CD4-positive, alpha-beta T cell treated with Interleukin-4 for 4 hours (primary cell): ENCODE measurements at places on chromosomes 5 and 9.

DNA sequence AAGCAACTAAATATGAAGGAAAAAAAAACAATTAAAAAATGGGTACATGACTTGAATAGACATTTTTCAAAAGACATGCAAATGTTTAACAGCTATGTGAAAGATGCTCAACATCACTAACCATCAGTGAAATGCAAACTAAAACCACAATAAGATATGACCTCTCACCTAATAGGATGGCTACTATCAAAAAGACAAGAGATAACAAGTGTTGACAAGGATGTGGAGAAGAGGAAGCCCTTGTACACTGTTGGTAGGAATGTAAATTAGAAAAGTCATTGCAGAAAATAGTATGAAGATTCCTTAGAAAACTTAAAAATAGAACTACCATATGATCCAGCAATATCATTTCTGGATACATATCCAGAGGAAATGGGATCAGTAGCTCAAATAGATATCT, 324.7 kb upstream of the TLE4 start:
- no peak for DNase-seq

DNA sequence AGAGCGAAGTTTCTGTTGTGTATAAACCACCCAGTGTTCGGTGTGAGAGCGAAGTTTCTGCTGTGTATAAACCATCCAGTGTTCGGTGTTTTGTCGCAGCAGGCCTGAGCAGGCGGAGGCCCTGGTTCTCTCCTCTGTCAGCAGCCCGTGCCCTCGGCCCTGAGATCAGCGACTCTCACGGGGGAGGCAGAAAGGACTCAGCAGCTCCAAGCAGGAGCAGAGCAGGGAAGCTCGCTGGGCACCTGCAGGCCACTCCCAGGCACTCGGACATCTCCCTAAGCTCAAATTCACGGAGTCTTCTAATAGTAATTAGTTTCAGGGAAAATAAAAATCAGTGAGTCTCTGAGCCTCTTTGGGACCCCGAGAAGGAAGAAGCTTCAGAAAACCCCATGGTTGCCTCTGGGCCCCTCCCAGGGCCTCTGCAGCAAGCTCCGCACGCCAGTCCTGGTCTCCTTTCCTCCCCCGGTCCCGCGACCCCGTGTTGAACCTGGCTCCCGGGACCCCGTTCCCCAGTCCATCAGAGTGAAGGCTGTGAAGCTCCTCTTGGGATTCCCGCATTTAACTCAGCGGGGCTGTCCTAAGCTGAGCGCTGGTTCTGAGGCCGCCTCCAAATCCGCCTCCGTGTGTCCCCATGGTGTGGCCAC, 81.9 kb upstream of the ADAMTS2 start:
- no peak for DNase-seq

DNA sequence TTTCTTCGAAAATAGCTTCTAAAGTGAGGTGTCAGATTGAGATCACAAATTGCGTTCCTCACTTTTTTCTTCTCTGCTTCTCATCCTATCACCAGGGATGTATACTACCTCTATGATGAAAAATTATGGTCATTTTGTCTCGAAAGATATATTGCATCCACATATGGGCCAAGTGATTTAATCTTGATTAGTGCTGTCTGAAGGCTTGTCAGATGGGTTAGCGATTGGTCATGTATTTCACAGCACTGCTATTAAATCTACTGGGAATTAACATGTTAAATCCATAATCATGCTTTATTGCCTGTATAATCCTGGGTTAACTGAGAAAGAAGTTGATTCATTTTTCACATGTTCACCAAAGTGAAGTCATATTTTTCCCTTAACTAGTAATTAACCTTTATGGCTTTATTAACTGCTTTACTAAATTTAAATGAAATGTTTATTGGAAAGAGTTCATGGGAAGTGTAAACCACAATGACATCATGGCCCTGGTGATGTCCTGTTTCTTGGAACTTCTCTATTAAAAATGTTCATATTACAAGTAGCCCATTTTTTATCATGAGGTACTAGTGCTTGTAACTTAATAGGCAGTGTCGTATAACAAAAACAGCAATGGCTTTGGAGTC, 193.3 kb downstream of the SMC2 start:
- DNase-seq = no peak

- peak; percentile 76 for DNase-seq
These were observed at the start of gene CD274 for GRCh38 chr9:5450359-5451091. Gene CD274, plus strand, starts transcription at chr9:5450542. Its CDS starts 5,572 bp downstream, at chr9:5456114.

GRCh38 chr9:123637945-123638634, 282.1 kb downstream of the CRB2 start:
- DNase-seq = peak; percentile 48

GRCh38 chr5:103450333-103451061, 112.1 kb downstream of the NUDT12 start:
- no peak for DNase-seq

- DNase-seq = no peak
These were observed 40.1 kb upstream of the STX17 start for GRCh38 chr9:99866398-99866797.

DNA sequence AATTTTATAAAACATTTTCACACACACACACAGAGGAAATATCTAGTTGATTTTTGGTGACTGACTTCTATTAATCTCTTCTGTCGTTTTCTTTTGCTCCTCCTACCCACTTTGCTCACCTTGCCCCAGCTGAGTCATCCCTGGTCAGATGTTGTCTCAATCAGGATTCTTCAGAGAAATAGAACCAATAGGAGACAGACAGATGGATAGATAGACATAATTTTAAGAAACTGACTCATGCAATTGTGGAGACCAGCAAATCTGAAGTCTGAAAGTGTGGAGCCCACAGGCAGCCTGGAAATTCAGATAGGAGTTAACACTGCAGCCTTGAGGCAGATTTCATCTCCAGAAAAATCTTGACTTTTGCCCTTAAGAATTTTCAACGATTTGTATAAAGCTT, 37.0 kb upstream of the PIK3R1 start:
- peak; percentile 14 for DNase-seq

DNA sequence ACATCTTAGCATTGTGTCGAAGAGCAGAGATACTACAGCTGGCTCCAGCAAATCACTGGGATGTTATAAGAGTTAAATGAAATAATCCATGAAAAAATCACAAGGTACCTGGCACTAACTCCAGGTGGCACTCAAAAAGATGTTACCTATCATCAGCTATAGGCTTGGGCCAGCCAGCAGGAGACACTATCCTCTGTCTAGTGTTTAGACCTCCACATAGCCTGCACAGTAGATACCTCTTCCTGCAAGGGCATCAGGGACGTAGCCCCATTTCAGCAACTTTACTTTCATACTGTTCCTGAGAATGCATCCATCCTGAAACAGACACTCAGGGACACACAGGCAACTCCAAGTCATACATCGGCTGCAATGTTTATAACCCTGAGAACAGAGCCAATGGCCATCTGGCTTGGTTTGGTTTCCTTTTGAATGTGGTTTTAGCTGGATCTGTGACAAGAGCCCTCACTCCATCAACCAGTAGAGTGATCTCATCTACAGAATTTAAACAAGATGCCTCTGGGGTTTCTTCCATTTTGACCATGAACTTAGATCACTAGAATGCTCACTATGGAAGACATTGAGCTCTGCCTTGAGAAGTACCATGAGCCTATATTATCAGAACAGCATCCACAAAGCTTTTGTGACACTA, 69.9 kb downstream of the TLE1 start:
- DNase-seq = no peak

- no peak for DNase-seq
These were observed 266.0 kb upstream of the ZNF462 start for GRCh38 chr9:106596984-106597383.

- DNase-seq = no peak
These were observed 28.2 kb downstream of the SNX18 start for GRCh38 chr5:54545796-54546195.

DNA sequence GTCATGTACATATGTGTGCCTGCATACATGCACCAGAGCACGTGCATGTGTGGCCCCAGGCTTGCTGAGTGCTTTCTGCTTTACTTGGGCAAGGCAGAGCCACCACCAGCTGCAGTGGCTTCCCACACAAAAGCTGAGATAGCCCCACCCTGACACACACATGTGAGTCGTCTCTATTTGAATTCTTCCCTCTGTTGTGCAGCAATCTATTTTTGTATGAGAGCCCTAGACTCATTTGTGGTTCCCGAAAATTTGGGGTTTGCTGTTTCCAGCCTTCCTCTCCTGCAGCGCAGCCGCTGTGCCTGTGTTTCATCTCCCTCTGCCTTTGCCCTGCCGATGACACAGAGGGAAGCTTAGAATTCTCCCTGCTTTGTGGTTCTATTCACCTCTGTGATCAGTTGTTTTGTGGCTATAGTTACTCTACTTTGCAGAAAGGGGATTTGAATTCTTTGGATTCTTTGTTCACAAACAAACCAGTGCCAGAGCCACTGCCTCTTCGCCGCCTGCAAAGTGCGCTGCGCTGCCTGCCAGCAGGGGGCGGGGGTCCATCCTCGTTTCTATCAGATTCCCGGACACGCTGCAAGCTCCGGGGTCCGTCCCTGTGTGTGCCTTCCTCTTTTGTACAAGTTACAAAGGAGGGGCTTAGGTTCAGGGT, 95.8 kb upstream of the DAP start:
- no peak for DNase-seq

DNA sequence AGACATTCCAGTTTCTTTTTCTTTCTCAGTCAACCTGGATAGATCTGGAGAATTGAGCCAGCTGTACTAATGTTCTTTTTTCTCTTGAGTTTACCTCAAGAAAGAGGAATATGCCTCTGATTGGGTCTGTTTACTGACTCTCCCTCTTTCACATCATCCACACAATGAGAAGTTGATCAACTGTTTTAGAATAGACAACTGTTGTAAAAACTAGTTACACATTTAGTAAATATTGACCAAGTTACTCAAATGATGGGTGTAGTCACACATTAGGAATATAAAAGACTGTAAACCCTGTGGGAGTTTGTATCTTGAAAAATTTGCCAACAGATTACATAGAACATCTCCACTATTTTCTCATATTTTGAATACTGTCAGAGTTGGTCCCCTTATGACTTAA, 330.8 kb downstream of the FER start:
- no peak for DNase-seq

DNA sequence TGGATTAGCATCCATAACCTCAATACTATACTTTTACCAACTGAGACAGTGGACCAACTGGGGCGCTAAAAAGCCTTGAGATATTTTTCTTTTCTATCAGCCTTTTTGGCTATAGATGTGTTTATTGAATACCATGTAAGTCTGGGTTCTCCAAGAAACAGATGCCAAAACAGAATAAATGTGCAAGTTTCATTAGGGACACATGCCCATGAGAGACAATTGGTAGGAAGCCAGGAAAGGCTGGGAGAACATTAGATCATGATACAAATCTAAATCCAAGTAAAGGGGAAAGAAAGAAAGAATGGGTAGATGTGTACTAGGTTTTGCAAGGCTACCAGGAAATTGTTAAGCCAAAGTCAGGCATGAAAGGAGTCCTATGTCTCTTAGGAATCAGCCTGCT, 152.5 kb downstream of the KCTD16 start:
- no peak for DNase-seq

DNA sequence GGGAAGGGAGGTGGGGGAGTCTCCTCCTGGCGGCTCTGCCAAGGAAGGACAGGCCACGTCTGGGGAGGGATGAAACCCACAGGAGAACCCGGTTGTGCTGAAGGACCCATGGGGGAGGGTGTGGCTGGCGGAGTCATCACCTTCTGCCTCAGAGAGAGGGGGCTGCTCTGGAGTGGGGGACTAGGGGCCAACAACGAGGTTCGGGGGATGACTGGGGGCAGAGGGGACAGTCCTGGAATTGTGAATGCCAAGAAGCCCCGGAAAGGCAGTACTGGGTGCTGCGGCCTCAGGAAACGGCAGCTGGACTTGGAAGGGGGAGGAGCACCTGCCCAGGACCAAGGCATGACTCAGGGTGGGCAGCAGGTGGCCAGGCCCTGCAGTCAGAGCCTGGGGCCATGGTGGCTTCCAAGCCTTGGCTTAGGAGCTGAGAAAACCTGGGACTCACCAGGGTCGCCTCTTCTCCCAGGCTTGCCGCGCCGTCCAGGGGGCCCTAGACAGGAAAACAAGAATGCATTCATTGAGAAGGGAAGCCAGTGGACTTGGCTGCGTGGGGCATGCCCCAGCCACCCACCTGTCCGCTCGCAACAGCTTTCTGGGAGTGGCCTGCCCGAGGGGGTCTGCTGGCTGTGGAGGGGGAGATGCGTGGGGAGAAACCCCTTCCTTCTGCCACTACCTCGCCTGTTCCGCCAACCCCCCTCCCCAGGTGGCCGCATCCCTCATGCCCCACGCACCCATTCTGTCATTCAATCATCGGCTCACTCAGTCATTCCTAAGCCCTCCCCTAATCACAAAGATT, 74.0 kb upstream of the PHYKPL start:
- no peak for DNase-seq

- peak; percentile 81 for DNase-seq
These were observed 500 bp upstream of the GNAQ start for GRCh38 chr9:78031893-78032729.
